ENCODE measurements at places on chromosomes 5 and 9. TPM values are rescaled to one million over a fixed set of nuclear protein-coding genes. Genes with fewer than 3 reads are reported as not detected.

Gene TPD52L3
- total RNA-seq = not detected

Gene SAPCD2
- 22.8 TPM for total RNA-seq

Gene HBEGF
- 21.9 TPM for total RNA-seq

Gene IFNA2
- total RNA-seq = not detected

Gene MPDZ
- not detected for total RNA-seq

Gene WNK2
- 2.7 TPM for total RNA-seq
